ENCODE measurements at places on chromosomes 13 and 19.

DNA sequence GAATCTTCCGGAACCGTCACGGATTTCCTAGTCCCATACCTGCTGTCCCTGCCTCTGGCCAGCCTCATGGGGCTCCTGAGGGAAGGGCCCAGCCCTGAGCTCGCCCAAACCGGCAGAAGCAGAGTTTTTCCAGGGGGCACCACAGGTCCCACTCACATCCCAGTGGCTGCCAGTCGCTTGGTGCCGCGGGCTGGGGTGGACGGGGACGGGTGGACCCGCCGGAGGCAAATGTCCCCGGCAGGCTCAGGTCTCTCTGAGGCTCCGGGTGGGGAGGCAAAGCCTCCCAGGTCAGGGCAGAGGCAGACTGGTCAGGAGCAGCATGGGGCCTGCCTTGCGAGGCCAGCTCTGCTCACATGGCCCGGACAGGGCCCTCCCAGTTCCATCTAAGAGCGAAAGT is 24.8 kb downstream of the ADPRHL1 start:
- DNase-seq: no peak

DNA sequence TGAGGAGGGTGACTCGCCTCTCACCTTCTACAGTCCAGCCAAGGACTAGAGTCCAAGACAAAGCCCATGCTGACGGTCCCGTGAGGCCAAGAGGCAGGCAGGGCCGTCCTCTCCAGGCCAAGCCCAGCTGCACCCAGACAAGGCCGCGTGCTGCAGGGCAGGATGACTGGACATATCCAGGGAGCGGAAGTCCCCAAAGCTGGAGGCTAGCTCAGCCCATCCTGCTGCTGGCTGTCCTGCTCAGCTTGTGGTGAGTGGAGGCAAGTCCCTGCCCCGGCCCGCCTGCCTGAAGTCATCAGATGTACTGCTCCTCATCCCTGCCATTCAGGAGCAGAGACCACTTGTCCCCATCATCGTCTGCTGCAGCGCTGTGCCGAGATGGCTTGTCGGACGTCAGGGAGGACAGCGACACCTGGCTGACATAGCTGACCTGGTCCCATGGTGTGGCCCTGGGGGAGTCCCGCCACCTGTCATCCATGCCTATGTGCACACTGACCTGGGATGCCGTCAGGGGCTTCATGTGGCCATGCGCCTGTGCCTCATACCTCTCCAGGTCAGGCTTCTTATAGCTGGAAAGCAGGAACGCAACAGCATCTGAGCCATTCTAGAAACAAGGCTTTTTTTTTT is 72.8 kb downstream of the CCDC70 start:
- DNase-seq: no peak

- DNase-seq: no peak
These were observed 2.8 kb downstream of the NACC1 start for GRCh38 chr19:13120817-13121216.

DNA sequence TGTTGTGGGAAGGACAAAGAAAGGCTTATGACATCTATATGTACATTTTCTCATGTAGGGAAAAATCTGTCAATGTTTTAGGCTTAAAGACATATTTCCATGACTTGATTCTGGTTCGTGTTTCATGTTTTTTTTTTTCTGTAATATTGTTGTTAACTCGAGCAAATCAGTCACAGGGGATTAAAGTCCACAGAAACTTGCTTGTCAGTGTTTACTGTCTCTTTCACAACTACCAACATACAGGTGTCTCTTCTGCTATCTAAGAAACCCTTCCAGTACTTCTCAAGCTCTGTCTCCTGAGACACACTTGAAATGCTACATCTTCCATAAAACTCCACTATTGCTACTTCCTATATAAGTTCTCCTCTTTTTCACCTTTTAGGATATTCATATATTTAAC is 130.9 kb upstream of the SLITRK6 start:
- no peak for DNase-seq

- no peak for DNase-seq
These were observed 43.2 kb downstream of the SCGB2B2 start for GRCh38 chr19:34633802-34634201.

Measured in naive B cell (primary cell).